Small intestine (tissue), 16 donors: ENCODE measurements at places on chromosomes 4 and X.

GRCh38 chr4:185472103-185472542, 590 bp upstream of the CCDC110 start:
- DNase-seq = no peak

DNA sequence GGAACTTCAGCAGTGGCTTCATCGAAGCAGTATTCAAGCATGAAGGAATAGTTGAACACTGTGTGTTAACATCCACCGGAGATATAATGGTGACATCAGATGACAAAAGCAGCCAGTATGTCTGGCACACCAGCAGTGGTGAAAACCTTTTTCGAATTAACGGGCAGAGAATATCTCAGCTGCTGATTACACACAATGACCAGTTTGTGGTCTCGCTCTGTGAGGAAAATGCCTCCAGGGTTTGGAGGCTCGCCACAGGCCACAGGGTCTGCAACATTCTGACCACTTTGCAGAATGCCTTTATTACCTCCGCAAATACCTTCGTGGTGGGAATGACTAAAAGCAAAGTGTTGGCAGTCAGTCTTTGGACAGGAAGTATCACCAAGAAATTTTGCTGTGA, 201.5 kb downstream of the NWD2 start:
- DNase-seq = no peak

- no peak for DNase-seq
These were observed 98.0 kb downstream of the PTTG2 start for GRCh38 chr4:38058151-38058550.

DNA sequence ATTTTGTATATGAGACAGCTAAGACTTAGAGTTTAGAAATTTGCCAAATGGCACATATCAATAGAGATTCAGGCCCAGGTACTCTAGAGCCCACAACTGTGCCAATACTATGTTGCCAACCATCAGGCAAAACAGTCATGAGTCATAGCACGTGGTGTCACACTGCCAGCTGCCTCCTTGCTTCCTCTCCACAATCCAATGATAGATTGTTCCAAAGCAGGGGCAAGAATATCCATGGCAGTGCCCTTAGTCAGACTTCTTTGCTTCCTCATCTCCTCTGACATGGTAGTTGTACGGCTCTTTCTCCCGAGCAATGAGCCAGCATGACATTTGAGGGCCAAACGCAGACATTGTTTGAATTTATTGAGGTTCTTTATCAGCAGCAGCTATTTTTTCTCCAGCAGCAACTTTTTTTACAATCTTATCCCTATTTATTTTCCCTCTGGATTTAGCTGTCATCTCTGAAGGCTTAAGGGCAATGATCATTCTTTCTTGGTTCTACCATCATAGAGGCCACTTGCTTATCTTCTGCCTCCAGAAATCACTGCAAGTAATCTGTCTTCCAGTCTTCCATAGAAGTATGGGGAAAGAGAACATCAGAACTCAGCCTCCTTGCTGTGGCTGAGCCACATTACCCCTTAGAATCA, 169.7 kb downstream of the COL4A6 start:
- no peak for DNase-seq

DNA sequence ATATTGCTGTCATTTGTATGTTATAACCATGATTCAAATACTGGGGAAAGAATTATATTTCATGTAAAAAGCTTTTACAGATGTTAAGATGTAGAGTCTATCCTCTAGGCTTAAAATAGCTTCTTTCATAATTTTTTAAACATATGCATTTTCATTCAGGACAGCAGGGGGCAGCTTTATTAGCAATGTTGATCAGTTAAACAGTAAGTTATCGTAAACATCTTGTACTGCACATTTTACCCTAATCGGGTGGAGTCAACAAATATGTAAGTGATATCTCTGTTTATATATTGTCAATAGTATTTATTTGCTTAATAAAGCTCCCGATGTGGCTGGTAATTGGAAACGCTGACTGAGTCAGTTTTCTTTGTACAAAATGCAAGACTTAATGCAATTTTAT, 142.5 kb upstream of the MED14 start:
- peak; percentile 21 for DNase-seq

DNA sequence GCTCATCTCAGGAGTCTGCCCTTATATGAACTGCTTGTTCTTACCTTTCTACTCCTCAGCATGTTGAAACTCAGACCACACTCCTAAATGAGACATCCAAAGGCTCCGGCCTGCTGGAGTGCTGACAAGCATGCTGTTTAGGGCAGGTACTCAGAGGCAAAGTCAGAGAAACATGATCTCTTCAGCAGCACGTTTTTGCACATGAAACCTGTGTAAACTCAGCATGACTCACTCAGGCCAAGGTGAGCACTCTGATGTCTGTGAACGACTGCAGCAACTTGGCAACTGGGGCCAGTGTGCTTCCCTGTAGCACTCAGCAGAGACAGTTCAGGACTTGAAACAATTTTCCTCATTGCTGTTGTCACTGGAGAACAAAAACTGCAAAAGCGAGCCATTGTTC, 109.6 kb downstream of the PACRGL start:
- no peak for DNase-seq

- DNase-seq = no peak
These were observed 178.9 kb downstream of the MGST2 start for GRCh38 chr4:139844459-139845036.

DNA sequence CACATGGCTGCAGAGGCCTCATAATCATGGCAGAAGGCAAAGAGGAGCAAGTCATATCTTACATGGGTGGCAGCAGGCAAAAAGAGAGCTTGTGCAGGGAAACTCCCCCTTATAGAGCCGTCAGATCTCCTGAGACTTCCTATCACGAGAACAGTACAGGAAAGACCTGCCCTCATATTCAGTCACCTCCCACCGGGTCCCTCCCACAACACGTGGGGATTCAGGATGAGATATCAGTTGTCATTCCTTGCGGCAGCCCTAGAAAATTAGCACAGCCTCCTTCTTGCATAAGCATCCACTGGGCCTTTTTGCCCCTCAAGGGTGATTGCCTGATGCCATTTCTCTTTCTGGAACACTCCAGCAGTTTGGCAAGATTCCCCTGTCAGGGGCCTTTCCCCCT, 61.7 kb upstream of the STX18 start:
- DNase-seq = no peak

DNA sequence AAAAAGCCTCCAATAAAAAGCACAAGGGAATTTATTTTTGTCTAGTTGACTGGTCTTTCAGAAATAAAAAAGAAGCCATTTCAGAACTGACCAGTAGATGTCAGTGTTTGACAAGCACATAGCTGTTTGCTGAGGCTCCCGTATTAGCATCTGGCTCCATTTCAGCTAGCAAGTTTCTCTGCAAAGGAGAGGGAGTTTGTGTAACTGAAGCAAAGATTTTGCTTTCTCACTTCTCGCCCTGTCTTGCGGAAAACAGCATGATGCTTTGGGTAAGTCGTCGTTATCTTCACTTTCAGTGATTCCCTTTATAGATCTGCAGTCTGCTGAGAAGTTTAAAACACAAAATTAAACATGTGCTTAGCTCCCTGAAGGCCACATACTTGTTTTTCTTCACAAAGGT, 85.5 kb downstream of the CT47B1 start:
- peak; percentile 62 for DNase-seq

GRCh38 chr4:4919927-4920326, 60.5 kb downstream of the MSX1 start:
- no peak for DNase-seq

GRCh38 chr4:113849771-113850170, 88.2 kb upstream of the CAMK2D start:
- no peak for DNase-seq

DNA sequence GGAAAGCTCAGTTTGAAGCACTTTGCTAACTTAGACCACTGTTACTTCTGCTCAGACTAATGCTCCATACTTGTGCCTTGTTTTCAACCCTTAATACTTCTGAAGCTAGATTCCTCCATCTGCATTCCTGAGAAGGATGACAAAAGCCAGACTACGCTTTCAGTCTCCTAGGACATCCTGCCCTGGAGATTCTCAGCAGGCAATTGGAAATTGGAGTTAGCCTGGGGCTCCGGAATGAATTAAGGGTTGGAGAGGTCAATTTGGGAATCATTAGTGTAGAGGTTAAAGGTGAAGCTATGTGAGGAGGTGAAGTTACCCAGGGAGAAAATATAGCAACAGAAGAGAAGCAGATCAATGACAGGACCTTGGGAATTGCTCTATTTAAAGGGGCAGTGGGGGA, 215.9 kb upstream of the MBNL3 start:
- DNase-seq = no peak

DNA sequence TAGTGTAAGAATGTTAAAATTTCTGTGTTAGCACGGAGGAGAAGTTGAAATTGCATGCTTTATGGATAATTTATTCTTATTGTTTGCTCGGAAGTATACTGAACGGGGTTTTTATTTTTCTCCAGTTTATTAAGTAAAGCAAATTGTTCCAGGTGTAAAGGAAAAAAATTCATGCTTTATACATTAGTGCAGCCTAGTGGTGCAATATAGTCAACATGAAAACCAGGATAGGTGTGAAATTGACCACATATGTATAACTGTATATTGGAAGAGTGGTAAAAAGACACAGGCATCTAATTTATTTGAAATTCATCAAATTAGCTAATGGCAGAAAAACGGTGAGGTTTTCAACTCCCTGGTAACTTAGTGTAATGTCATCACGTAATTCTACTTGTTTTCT, 959 bp downstream of the BRS3 start:
- no peak for DNase-seq

GRCh38 chr4:37054531-37055077, 189.9 kb upstream of the NWD2 start:
- DNase-seq = no peak

DNA sequence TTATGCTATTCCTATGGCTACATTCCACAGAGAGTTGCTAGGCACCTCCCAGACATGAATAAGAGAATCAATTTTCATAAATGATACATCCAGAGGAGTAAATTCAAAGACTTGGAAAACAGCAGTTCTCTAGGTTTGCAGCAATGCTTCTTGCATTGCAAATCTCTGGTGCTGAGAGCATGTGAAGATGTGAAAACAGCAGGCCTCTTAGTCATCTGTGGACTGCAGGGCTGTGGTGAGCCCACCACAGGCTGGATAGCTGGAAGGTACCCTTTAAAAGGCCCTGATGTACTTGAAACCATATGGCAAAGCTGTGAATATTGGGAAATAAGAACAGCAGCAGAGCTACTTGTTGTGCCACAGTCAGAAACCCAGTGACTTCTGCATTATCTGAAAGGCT, 2135.9 kb downstream of the ARAP2 start:
- DNase-seq = no peak

DNA sequence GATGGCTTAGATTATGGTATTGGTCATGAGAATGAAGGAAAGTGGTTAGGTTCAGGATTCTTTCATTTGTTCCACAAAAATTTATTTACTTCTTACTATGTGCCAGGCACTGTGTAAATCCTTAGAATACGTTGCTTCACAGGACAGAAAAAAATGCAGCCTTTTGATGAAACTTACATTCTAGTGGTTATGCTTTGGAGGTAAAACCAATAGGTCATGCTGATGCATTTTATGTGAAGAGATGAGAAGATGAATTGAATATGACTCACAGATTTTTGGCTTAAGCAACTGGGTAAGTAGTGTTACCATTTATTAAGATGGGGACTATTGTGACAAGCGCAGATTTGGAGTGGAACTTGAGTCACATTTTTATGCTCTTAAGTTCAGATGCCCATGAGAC, 165.3 kb downstream of the GLRA2 start:
- DNase-seq = no peak

DNA sequence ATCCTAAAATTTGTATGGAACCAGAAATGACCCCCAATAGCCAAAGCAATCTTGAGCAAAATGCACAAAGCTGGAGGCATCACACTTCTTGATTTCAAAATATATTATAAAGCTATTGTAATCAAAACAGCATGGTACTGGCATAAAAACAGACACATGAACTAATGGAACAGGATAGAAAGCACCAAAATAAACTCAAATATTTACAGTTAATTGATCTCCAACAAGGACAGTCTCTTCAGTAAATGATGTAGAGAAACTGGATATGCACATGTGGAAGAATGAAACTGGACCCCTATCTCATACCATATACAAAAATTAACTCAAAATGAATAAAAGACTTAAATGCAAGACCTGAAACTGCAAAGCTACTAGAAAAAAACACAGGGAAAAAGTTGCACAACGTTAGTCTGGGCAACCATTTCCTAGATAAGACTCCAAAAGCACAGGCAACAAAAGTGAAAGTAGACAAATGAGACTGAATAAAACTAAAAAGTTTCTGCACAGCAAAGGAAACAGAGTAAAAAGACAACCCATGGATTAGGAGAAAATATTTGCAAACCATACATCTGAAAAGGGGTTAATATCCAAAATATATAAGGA, 64.9 kb downstream of the CD99L2 start:
- no peak for DNase-seq

- DNase-seq = peak; percentile 44
These were observed at the start of gene ZIC3 for GRCh38 chrX:137565921-137566745. ZIC3 (plus strand) TSS chrX:137566127; CDS start chrX:137566692, 565 bp downstream.

DNA sequence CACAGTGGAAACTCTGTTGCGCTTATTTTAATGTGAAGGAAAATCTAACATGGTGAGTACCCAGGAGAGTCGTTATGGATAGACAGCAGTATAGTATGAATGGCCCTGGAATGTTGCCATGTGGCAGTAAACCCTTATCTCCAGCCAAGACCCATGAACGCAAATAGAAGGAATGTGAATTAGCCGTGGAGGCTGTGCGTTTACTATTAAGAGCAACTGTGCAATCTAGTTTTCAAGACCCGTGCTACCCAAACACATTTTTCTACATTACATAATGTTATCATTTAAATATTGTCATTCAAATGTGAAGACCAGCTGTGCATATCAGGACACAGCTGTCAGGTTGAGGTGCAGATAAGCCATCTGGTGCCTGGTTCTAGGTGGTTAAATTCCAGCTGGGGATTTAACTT, 13.3 kb upstream of the AGA start:
- peak; percentile 83 for DNase-seq

GRCh38 chrX:134999469-134999868, 8.7 kb downstream of the SMIM10 start:
- DNase-seq = peak; percentile 36

GRCh38 chr4:80075995-80076675, 3.1 kb upstream of the ANTXR2 start:
- DNase-seq = no peak

- no peak for DNase-seq
These were observed 62.5 kb downstream of the SPIN3 start for GRCh38 chrX:56932653-56933339.

DNA sequence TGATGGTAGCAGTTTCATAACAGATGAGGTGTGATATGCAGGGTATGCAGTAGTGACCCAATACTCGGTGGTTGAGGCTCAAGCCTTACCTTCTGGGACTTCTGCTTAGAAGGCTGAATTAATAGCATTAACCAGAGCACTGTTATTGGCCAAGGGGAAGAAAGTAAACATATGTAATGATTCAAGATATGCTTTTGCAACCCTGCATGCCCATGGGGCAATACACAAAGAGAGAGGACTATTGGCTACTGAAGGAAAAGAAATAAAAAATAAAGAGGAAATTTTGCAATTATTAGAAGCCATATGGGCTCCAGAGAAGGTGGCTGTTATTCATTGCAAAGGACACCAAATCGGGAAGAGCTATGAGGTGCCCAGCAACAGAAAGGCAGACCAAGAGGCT, 8.7 kb downstream of the GAGE10 start:
- no peak for DNase-seq
